ENCODE measurements at places on chromosomes 1 and 21. TPM values are rescaled to one million over a fixed set of nuclear protein-coding genes. Genes with fewer than 3 reads are reported as not detected.
A peak's percentile ranks its signal among the peaks of the same experiment; 100 is the strongest.

CELA3B gene
- not detected for total RNA-seq

PHC2 gene
- total RNA-seq, result 9.4 TPM

CD84 gene
- not detected for total RNA-seq

MAP1LC3C gene
- 3.5 TPM for total RNA-seq

CFHR3 gene
- total RNA-seq, result 1.4 TPM

- DNase-seq, result peak; percentile 19
These were observed 18.4 kb upstream of the COL6A2 start for GRCh38 chr21:46079352-46080170.

DNA sequence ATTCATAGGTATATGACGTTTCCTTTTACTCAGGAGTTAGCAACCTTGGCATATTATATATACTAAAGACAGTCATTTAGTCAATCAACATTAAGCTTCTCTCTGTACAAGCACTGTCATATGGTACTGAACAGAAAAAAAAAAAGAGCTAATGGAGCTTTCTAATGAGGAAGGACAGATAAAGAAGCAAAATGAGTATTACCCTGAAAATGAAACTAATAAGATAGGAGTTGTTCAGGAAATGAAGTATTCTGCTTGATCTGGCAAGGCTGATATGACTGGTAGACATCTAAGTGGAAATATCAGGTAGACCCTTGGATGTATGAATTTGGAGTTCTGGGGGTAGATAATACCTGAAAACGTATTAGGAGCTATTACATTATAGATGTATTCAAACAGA lies 4.3 kb upstream of the IKBKE start:
- no peak for DNase-seq

- DNase-seq, result peak; percentile 33
These were observed 4.3 kb upstream of the TEDDM1 start for GRCh38 chr1:182404781-182405180.

GRCh38 chr1:12620488-12620865 lies 2.5 kb upstream of the DHRS3 start:
- DNase-seq, result no peak

DNA sequence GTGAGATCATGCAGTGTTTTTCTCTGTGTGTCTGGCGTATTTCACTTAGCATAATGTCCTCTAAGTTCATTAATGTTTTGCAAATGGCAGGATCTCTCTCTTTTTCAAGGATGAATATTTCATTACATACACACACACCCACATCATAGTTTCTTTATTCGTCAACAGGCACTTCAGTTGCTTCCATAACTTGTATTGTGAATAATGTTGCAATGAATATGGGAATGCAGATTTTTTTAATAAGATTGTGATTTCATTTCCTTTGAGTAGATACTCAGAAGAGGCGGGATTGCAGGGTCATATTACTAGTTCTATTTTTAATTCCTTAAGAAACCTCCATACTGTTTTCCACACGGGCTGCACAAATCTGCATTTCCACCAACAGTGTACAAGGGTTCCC lies 134.0 kb downstream of the CLEC20A start:
- DNase-seq, result no peak

GRCh38 chr21:17673261-17674020 lies 60.7 kb upstream of the BTG3 start:
- no peak for DNase-seq

DNA sequence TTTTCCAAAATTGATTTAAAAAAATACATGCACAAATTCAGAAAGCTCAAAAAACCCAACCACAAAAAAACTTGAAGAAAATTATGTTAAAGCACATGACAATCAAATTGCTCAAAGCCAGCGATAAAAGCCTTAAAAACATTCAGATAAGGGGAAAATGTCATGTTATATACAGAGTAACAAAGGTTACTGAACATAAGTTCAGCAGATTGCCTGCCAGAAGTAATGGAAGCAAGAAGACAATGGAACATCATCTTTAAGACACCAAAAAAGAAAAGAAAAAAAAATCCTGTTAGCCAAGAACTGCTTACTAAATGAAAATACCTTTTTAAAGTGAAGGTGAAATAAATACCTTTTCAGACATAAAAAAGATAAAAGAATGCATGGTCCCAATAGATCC lies 147.2 kb upstream of the SGIP1 start:
- no peak for DNase-seq
